ENCODE measurements at places on chromosomes 2 and 18.

DNA sequence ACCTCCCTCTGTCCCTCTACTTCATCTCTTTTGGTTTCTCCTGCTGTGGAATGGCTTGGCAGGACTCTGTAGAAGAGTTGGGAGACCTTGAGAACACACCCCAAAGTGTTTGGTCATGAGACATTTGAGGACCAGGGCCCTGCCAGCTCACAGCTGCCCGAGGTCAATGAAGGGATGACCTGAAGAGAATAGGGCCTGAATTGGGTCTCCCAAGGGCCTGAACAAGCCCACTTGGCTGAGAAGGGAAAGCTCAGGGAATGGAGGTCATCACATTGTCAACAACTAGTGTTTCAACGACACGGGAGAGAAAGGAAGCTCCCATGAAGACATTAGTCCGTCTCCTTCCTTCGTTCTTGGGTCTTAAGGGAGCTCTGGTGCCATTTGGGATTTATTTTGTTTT, 52.8 kb downstream of the TTC32 start:
- no peak for DNase-seq

GRCh38 chr2:45283764-45284620, 274.7 kb upstream of the SIX2 start:
- DNase-seq: no peak

GRCh38 chr2:9228088-9228751, 21.6 kb downstream of the ASAP2 start:
- DNase-seq: no peak

GRCh38 chr18:63683152-63683551, 19.6 kb upstream of the SERPINB11 start:
- DNase-seq: no peak

DNA sequence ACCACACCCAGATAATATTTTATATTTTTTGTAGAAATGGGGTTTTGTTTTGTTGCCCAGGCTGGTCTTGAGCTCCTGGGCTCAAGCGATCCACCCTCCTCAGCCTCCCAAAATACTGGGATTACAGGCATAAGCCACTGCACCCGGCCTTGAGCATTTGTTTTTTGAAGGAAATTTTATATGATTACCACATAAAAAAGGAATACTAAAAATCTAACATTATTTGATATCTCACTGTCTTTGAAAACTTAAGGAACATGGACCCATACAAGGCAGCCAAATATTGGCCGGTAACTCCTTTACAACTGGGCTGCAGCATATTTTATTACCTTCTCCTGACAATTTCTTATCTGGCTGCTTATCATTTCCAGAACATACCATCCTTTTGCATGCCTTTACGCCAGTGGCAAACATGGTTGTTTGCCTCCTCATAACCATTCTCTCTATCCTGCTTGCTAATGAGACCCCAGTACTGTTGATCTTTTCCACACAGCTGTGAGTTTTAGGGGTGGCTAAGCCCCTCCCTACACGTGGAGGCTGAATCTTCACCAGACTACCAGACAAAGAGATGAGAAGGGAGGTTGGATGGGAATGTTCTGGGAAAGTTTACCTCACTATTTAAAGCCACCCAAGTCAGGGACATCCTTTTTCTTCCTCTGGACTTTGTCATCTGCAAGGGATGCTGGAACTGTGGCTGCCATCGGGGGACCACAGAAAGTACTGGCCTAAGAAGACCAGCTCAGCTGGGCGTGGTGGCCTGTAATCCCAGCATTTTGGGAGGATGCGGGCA, 157.5 kb downstream of the TGIF1 start:
- DNase-seq: no peak

- no peak for DNase-seq
These were observed 1136.6 kb upstream of the NXPH2 start for GRCh38 chr2:139916822-139917221.

GRCh38 chr18:79496978-79497637, 101.4 kb downstream of the NFATC1 start:
- DNase-seq: no peak

GRCh38 chr18:72672364-72673184, 128.4 kb upstream of the CBLN2 start:
- DNase-seq: no peak

DNA sequence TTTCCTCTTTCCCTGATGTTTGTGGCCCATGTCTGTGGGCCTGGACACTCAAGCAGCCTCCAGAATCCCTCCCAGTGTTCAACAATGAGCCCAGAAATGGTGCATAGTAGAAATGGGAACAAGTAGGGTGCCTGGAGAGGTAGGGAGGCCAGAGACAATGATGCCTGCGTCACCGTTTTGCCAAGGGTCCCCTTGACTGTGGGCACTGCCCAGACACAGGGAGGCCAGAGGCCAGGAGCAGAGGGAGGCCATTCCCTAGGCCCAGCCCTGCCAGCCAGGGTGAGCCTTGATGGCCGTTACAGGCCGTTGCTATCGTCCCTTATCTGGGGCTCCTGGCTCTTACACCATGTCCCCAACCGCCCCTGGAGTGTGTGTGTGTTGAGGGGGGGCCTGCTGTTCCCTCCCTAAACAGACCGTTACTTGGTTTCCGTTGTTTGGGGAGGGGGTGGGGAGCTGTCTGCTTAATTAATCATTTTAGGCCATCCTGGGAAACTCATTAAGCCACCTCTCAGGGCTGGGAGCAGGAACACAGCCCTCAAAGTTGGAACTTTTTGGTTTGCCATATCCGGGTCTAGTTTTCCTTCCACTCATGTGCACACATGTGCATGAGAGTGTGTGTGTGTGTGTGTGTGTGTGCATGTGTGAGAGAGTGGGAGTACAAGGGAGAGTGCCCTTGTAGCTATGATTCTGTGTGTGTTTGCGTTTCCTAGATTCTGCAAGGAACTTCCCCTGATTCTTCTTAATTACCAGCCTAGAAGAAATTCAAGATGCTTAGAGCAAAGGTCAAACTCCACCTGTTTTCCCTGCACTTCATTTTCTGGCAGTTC, 135.2 kb upstream of the HAAO start:
- DNase-seq: no peak

GRCh38 chr2:205357732-205358131, 324.6 kb upstream of the NRP2 start:
- DNase-seq: no peak

DNA sequence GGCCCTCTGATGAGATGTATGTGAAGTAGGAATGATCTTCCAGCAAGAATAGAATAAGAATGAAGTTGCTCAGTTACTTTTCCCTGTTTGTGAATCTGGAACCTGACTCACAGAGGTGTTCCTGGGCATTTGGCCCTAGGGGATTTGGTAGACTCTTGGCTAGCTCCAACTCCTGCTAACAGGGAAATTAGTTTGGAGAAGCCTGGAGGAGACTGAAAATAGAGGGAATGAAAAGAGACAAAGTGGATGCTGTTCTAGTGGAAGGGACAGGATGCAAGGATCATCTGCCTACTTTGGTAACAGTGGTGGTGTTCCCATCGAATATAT, 19.6 kb downstream of the TMEM17 start:
- DNase-seq: no peak

Measured in stimulated activated CD8-positive, alpha-beta memory T cell treated with anti-CD3 and anti-CD28 coated beads, Interleukin-7, amount 100 ng/mL, for 1 hour (primary cell).